Suppressor macrophage treated with lipopolysaccharide for 4 hours (primary cell): ENCODE measurements at places on chromosomes 12 and 14.

DNA sequence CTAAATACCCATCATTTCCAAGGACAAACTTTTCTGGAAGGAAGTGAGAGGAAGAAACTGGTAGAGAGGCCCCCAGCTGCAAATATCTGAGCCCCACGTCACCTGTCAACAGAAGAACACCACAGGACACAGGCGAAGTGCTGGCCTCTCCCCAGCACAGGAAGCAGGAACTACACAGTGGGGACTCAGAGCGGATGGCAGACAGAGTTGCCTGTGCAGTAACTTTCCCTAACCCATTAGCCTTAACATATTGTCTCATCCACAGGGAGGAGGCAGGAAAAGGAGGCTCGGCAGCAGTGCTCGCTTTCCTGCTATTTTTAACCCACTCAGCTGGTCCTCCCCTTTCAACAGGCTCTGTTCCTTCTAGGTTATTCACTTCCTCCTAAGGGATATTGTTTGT lies 111.5 kb upstream of the TMPO start:
- no peak for DNase-seq

- no peak for DNase-seq
These were observed 4.1 kb upstream of the TUBA1C start for GRCh38 chr12:49260571-49261363.

DNA sequence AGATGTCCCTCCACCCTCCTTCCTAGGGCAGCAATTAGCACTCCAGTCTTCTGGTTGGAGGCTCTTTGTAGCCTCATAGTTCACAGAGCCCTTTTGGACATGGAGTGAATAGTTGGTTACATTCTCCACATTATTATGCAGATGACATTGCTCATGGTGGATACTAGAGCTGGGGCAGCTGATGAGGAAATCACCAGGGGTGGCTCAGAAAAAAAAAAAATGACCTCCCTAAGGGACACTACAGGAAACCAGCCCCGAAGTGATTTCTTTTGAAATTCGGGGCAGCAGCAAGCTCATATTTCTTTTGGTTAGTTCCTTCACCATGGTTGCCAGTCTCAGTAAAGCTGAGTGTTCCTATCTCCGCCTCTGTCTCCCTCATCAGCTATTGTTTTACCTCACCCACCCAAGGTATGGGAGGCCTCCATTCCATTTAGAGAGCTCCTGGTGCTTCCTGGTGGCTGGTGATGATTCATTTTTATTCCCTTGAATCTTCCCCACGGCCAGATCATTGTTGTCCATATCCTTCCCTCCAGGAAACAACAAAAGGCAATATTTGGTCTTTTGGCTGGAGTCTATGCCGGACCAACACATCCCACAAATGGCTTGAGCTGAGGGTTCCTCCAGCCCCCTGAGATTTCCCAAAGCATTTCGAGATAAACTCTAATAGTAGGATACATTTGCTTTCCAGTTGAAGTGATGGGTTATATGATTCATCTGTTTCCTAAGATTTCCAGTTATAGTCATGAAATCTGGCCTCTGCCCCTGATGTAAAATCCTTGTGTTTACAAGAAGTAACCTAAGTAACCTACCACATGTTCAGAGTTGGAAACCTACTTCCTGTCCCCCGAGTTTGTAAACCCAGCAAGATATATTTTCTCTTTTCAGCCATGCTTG lies 56.2 kb upstream of the NID2 start:
- no peak for DNase-seq

- no peak for DNase-seq
These were observed 121.5 kb downstream of the PTCSC3 start for GRCh38 chr14:36055052-36055378.

- DNase-seq = no peak
These were observed 33.4 kb upstream of the ERGIC2 start for GRCh38 chr12:29414368-29414767.

DNA sequence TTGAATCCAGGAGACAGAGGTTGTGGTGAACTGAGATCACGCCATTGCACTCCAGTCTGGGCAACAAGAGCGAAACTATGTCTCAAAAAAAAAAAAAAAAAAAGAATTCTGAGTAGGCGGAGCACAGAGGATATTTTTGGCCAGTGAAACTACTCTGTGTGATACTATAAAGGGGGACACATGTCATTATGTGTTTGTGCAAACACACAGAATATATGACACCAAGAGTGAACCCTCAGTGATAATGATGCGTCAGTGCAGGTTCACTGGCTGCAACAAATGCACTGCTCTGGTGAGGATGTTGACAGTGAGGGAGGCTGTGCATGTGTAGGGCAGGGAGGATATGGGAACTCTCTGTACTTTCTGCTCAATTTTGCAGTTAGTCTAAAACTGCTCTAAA lies 24.2 kb downstream of the FBXO21 start:
- DNase-seq = no peak

DNA sequence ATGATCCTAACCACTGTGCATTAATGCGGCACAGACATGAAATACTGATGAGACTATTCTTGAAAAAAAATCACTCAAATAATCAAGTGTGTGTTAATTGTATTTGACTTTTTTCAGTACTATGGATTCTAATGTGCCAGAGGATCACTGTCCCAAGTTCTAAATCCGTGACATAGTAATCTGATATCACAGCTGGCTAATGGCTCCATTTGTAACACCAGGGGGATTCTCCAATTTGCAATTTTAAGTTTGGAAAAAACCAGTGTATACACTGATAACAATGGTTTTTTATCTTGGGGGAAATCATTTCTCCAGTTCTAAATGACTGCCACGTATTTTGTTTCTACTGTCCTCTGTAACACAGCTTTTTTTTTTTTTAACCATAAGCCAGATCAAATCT lies 33.0 kb downstream of the MPHOSPH9 start:
- DNase-seq = no peak

DNA sequence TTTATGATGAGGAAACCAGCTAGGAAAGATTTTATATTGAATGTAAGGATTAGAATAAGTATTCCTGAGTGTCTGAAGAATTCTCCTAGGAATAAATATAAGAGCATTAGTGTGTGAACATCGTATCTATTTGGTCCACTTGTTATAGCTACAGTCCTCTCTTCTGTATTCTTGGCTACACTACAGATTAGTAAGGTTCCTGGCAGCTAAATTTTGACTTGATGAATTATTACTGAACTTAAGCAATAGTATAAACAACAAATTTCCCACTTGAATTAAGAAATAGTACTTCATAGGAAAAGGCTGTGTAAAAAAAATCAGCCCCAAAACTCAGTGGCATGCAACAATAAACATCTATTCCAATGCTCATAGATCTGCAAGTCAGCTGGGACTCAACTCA lies 138.4 kb upstream of the G2E3 start:
- no peak for DNase-seq

DNA sequence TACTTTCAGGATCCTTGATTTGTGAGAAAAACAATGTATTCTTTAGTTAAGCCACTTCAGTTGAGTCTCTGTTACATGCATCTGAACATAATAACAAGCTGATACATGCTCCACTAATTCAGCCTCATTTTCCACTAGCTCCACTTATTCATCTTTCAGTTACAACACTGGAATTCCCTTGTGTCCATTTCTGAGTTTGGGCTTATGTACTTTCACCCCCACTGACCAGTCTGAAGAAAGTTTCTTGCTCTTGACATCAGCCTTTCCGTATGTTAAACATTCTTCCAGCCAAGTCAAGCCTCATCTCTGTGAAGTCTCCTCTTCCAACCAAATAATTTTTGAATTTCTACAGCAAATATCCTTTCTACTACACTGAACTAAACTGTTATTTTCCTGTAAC lies 592.5 kb upstream of the NOVA1 start:
- no peak for DNase-seq
